ENCODE measurements at places on chromosomes 12 and 14.

DNA sequence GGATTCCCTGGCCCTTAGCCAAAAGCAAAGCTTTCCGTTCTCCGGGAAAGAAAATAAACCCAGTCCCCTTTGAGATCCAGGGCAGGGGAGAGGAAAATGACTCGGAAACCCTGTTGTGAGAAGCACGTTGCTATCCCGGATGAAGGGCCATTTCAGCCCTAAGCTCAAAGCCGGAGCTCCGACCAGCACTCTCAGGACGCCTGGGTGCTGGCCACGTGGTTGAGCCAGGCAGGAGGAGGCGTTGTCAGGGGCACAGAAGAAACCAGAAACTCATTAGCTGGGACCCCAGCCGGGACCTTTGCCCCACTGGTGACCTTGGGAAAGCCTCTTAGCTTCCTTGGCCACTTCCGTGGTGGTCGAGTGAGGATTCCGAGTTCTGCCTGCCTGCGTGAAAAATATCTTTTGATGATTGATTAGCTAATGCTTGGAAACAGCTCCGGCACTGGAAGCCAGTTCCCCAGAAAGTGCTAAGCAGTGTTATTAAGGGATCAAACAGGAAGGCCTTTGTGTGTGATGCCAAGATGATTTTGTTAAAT is 57.6 kb upstream of the FZD10 start:
- no peak for DNase-seq

- no peak for DNase-seq
Observed at GRCh38 chr14:94938016-94938415, 168.1 kb upstream of the GSC start.

GRCh38 chr12:113440947-113441782 is 19.0 kb downstream of the SDSL start:
- no peak for DNase-seq

DNA sequence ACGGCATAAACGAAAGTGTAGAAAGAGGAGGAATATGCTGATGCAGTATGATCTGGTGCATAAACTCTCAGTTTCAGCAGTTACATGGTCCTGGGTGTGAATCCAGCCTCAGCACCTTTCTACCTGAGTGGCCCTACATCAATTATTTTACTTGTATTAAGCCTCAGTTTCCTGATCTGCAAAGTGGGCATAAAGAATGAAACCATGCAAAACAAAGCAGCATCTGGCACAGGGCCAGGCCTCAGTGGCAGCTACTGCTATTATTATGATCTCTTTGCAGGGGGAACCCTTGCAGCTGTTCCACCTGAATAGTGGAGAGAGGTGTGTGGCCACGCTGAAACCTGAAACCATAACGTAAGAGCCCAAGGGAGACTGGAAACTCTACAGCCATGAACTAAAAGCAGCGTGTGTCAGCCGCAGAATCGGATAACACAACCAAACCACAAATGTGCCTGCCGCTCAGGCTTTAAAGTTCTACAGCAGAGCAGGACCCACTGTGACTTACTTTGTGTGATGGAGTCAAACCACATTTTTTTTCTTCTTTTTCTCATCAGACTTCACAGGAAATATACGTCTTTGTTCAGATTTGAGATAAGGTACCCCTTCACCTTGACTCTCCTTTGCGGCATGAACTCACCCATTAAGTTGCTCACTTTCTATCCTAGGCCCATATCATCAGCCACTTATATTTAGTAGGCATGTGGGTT is 29.2 kb upstream of the FOS start:
- DNase-seq = no peak

- no peak for DNase-seq
Observed at GRCh38 chr12:6672143-6672542, 9.2 kb upstream of the ING4 start.

DNA sequence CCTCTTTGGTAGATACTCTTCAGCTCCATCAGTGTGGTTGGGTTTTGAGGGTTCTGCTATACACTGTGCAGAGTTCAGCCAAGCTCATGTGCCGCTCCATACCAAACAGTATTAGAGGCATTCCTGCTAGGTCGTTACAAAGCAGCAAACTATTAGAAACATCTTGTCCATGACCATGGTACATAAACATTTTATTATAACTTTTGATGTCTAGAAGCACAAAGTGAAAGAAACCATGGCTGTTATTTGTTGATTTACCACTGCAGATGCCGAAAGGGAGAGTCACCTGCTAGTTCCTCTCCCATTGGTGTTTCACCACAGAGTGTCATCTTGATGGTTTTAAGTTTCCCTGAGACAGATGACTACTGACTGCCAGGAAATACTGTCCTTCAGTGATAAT is 242.0 kb downstream of the ADAMTS20 start:
- DNase-seq = no peak
